ENCODE measurements at places on chromosomes 6 and 20.
A peak's percentile ranks its signal among the peaks of the same experiment; 100 is the strongest.

GRCh38 chr6:44642349-44642748 lies 254.8 kb downstream of the CDC5L start:
- no peak for DNase-seq

DNA sequence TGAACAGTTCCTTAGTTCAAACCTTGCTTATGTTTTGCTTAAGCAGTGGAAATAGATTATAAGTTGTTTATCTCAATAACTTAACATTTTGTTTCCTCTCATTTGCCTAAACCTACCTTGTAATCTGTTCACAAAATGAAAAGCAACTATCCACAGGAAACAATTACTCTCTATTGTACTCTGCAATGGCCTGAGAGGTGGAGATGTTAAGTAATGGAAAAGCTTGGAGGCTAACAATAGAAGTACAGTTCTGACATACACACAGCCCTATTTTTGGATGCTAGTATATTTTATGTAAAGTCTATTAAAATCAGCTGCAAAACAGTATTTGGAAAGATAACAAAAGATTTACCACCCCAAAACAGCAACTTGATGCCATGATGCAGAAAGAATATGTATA lies 82.1 kb downstream of the TINAG start:
- no peak for DNase-seq

DNA sequence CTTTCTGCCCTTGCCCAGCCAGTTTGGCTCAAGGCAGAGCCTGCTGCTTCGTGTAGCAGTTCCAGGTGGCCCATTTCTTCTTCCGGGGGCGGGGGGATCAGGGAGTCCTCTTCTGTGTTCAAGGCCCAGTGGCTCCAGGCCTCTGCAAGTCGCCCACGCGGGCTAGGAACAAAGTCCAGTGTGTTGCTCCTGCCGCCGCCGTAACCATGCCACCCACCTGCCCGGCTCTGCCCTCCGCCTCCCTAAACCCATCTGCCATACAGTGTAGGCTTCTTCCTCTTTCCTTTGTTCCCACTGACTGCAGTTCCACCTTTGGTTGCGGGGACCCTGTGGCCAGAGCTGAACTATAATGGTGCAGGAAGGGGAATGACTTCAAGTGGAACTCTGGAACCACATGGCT lies 43.9 kb upstream of the SRF start:
- no peak for DNase-seq

GRCh38 chr6:13453771-13454251 lies 33.6 kb downstream of the GFOD1 start:
- DNase-seq: peak; percentile 55

GRCh38 chr6:18154507-18155149 lies at the start of gene TPMT:
Gene TPMT (minus strand): TSS chr6:18155077. CDS start chr6:18149127, 5,950 bp downstream.
- DNase-seq: no peak
